ENCODE measurements at places on chromosomes 5 and 9.

- DNase-seq = no peak
Measured at GRCh38 chr9:69877852-69878514, 57.4 kb downstream of the CFAP95 start.

DNA sequence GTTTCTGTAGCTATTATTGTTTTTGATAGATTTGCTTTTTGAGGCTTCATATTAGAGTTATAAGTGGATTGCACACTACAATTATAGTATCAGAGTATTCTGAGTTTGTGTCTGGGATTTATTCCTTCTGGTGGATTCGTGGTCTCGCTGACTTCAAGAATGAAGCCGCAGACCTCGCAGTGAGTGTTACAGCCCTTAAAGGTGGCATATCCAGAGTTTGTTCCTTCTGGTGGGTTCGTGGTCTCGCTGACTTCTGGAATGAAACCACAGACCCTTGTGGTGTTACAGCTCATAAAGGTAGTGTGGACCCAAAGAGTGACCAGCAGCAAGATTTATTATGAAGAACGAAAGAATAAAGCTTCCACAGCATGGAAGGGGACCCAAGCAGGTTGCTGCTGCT, 6.9 kb upstream of the EMB start:
- no peak for DNase-seq

DNA sequence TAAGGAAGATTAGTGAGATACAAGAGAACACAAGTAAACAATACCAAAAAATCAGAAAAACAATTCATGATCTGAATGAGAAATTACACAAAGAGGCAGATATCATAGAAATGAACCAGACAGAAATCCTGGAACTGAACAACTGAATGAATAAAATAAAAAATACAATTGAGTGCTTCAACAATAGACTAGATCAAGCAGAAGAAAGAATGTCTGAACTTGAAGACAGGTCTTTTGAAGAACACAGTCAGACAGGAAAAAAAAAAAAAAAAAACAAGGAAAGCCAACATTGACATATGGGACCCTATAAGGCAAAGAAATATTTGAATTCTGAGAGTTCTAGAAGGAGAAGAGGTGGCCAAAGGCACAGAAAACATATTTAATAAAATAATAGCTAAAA, 115.2 kb downstream of the ZDHHC21 start:
- DNase-seq = no peak

DNA sequence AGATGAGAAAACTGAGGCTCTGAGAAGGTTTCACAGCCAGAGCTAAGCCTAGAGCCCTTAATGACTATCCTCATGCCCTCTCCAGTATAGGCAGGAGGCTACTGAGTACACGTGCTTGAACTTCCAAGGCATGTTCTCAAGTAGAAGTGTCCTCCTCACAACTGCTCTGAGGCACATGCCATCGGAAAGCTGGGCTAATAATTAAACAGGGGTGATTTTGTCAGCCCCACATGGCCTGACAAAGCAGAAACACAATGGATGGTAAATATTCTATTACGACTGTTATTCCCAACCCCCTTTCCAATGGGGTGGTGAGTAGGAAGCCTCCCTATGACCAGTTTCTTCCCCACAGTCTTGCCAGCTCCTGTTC, 34.3 kb downstream of the KCNIP1 start:
- no peak for DNase-seq

DNA sequence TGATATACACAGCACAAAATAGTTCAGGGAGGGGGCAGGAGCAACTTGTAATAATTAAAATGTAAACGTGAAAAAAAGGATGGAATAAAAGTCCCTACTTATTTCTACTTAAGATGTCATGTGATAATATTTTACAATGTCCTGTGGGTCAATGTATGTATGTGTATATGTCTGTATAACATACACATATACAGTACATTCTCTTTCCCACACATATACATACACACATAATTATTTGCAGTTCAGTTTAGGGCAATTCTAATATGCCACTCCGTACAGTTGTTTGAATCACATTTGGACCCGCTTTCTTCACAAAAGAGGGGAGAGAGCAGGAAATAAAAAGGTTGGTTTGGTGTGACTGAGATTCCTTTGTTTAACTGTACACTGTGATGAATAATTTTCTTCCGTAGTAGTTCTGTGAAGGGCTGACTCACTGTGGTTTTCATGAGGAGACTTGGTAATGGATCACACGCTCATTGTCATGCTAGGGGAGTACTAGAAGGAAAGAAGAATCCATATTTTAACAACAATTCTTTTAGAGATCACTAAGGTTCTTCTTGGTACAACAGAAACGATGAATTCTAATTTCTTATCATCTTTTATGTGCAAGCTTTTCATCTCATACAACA, 26.2 kb upstream of the ACOT12 start:
- DNase-seq = peak; percentile 10

DNA sequence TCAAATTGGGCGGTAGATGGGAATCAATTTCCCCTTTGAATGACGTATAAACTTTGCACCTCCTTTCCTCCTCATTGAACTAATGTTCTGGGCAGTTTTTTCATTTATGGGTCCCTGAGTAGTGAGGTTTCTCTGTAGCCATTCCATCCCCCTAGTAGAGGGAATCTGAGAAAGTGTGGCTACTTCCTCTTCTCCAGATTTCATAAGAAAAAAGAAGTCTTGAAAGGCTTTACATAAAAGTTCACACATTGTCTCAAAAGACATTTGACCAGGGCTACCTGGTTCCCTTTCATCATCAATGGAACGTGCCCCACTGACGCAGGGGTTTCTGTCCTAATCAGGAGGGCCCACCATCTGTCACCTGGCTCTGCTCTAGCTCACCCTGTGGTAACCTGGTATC, 57.3 kb downstream of the CTSL start:
- no peak for DNase-seq

GRCh38 chr5:2110137-2110933, 227.6 kb upstream of the IRX4 start:
- DNase-seq = no peak

DNA sequence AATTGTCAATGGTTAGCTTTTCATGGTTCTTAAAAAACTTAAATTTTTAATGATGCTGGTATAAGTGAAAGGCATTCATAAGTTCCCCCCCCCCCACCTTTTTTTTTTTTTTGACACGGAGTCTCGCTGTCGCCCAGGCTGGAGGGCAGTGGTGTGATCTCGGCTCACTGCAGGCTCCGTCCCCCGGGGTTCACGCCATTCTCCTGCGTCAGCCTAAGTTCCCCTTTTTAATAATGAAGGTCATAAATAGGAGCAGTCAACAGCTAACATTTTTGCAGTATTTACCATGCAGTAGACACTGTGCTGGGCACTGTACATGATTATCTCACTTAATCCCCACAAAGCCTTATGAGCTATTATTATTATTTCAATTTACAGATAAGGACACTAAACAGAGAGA, 556.3 kb downstream of the PDE4D start:
- no peak for DNase-seq

GRCh38 chr9:120152295-120152694, 427.7 kb downstream of the CDK5RAP2 start:
- no peak for DNase-seq

- DNase-seq = no peak
Measured at GRCh38 chr9:99171225-99172123, 50.3 kb downstream of the ALG2 start.

DNA sequence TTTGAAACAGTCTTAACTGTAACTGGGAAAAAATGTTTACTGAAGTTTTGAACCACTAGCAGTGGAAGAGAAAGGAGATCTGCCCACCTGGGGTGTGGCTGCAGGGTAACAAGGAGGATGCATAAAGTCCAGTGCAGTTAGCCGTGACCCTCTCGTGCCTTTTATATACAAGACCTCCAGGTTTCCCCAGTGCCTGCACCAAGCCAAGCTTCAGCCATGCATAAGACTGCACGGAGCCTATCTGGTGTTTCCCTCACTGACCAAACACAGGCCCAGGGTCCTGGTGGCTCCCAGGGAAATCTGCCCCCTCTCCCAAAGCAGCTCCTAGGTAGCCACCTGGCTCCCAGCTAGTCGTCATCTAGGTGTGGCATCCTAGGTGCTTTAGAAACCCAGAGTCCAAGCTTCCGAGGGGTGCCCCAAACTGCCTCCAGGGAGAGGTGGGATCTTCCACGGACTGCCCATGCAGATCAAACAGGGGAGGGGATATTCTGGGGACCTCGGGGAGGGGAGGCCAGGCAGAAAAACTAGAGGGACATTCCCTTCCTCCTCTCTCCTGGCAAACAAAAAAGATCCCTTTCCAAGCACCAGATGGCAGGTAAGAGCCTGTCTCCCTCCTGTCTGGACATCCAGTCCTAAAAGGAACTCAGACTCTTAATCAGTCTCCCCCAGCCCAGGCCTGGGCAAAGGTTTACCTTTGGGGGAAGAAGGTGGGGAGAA, 2.7 kb downstream of the SHB start:
- no peak for DNase-seq

GRCh38 chr9:81979196-81979595, 9.4 kb upstream of the SPATA31D1 start:
- no peak for DNase-seq

DNA sequence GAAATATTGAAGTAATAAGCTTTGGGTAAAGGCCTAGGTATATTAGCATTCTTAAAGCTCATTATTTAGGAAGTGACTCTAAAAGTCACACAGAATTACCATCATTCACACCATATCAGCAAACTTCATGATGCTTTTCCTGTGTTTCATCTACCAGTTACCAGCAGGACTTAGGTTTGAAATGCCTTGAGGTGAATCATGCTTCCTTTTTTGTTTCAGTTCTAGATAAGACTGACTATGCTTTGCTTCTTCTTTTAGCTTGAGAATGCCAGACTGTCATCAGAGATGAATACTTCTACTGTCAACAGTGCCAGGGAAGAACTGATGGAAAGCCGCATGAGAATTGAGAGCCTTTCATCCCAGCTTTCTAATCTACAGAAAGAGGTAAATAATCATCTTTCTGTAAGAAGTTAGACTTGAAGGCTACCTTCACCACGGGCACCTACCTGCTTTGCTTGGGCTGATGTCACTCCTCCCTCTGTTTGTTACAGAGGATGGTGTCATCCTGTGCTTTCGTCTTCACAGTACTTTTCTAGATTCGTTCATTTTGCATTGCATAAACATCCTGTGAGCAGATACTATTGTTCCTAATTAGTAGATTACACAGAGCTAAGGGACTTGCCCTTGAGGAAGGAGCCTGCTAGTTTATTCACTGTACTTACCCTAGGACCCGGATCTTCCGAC, 34.7 kb downstream of the LMNB1 start:
- DNase-seq = peak; percentile 35

DNA sequence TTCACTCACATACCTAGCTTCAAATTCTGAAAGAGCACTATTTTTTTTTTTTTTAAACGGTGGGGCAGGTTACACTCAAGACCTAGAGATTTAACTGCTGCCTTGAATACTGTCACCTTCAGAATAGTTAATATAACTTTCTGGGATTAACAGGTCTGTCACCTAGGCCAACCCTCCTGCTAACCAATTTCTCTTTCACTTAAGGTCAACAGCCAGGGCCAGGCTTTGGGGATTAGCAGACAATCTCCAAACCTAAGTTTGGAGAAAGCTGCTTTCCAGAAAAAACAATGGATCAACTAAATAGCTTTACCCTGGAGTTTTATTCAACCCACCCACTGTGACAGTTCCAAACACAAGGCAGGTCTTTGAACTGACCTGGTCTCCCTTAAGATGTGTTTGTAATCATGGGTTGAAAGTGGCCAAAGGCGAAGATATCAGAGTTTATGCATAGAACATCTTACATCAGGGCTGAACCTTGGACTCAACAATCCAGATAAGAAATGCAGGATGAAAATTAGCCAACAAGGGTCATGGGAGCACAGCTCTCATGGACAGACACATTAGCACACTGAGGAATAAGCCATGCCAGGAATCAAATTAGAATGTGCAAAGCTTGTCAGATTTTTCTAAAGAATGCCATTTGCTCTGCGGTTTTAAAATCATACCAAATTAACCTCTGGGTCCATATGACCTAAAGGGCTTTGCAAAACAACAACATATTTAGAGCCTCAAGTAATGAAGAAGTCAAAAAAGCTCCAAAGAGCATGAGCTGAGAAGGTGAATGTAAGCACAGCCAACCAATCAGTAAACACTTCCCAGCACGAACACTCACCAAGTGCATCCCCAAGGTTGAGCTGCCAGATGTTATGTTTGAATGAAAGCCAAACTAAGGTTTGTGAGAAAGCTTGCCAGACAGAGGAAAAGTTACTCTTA, 538.5 kb upstream of the DMAC1 start:
- no peak for DNase-seq

Data from stimulated activated CD4-positive, alpha-beta T cell treated with anti-CD3 and anti-CD28 coated beads, Interleukin-4, amount 100 ng/mL, for 24 hours (primary cell).